Stimulated activated CD4-positive, alpha-beta T cell treated with anti-CD3 and anti-CD28 coated beads, Interleukin-1b, Interleukin-23, amount 100 ng/mL, for 48 hours (primary cell): ENCODE measurements at places on chromosomes 2 and 18.

DNA sequence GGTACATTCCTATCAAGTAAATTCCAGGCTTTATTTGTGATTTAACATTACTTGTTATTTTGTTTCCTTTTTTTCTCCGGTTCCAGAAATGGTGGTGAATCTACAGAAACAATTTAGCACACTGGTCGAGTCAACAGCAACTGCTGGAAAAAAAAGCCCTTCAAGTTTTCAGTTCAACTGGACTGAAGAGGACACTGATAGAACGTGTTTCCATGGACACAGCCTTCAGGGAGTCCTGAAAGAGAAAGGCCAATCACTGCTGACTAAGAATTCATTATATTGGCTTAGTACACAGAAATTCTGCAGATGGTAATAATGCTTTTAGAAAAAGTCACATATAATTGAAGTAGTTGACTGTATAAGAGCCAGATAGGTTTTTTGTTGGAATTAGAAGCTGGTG lies 32.0 kb upstream of the GRHL1 start:
- DNase-seq: no peak

- DNase-seq: no peak
These were observed at the start of gene IL1R1 for GRCh38 chr2:102141970-102142828. Gene IL1R1, plus strand, starts transcription at chr2:102142746. Its CDS starts 14,979 bp downstream, at chr2:102157725.

DNA sequence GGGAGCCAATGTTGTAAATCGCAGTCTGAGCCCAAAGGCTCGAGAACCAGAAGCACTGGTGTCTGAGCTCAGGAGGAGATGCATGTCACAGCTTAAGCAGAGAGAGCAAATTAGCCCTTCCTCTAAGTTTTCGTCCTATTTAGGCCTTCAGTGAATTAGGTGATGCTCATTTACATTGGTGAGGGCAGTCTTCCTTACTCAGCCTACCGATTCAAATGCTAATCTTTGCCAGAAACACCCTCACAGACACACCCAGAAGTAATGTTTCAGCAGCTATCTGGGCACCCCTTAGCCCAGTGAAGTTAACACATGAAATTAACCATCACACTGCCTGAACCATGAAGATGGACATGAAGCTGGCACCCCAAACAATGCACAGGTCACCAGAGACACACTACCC lies 385.1 kb downstream of the STK39 start:
- no peak for DNase-seq

GRCh38 chr2:72150861-72151356 lies 3.2 kb upstream of the CYP26B1 start:
- DNase-seq: no peak

DNA sequence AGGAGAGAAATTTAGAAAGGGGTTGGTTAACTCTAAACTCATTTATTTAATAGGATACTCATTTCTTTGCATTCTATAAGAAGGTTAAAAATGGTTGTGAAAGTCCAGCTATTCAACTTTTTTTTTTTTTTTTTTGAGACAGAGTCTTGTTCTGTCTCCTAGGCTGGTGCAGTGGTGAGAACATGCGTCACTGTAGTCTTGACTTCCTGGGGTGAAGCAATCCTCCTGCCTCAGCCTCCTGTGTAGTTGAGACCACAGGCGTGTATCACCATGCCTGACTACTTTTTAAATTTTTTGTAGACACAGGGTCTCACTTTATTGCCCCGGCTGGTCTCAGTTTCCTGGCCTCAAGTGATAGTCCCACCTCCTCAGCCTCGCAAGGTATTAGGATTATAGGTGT lies 11.9 kb downstream of the ELP2 start:
- no peak for DNase-seq
